Myocyte (in vitro differentiated cells): ENCODE measurements at places on chromosomes 3 and 15. TPM values are rescaled to one million over a fixed set of nuclear protein-coding genes. Genes with fewer than 3 reads are reported as not detected.

- no peak for DNase-seq
Observed at GRCh38 chr3:13636186-13636585, 87.3 kb downstream of the FBLN2 start.

DNA sequence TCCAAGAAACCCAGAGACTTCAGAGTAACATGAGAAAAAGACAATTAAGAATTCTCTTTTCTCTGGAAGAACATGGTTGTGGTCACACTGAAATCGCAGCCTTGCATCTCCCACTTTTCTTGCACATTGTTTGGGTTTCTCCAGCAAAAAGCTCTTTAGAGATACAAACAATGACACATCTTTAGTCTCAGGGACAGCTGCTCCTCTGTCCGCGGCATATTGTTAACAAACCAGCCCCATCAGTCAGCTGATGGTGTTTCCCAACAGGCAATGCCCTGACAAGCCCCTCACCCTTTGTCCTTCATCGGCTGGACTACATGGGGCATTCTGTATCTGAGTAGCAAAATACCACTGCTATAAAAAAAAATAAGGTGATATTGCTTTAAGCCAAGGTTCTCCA is 53.4 kb downstream of the UMPS start:
- peak; percentile 83 for DNase-seq

DNA sequence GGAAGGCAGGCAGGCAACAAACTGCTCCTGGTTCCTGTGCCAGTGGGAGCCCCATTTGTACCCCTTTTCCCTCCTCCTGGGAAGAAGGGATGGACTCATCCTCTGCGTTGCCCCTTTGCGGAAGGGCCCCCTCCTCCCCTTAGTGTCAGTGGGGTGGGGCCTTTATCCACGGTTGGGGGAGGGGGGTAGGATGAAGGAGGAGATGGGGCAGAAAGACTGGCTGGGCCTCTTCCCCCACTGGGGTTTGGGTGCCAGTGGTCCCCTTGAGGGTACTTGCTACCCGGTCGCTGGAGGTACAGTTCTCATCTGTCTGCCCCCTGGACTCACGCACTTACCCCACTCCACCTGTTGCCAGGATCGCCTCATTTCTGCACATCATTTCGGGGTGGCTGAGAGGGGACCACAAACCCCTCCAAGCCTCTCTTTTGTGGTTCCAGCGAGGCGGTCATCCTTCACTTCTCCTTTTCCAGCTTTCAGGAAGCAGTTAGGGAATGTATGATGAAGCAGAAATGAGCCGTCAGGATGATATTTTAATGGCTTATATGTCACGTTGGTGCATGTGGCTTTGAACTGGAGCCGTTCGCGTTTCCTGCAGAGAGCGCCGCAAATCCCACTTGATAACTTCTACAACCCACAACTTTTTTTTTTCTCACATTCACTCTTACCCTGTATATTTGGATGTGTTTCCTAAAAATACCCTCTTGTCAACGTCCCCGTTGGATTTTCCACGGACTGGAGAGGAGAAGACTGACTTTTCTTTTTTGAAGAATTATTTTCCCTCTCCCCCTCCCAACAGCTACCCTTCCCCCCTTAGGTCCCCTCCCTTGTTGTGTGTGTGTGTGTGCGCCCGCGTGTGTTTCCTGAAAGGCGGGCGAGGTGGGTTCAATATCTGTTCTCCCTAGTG is at the start of gene ZIC4:
Gene ZIC4, minus strand, starts transcription at position 516 of the 904 bp plus-strand sequence. CDS start 3,746 bp downstream, outside the sequence.
- no peak for DNase-seq

GRIP2 gene
- 6.6 and 11.8 TPM in 2 replicates for total RNA-seq

MANF gene
- total RNA-seq: 65.2 and 129 TPM in 2 replicates

FBXO40 gene
- 0.83 TPM in 1 of 2 replicates, not detected in the other for total RNA-seq

GOLGA6L4 gene
- 0.29 and 0.36 TPM in 2 replicates for total RNA-seq

GOLGA6D gene
- total RNA-seq: not detected in 2 replicates
